ENCODE measurements at places on chromosomes 4 and X.

DNA sequence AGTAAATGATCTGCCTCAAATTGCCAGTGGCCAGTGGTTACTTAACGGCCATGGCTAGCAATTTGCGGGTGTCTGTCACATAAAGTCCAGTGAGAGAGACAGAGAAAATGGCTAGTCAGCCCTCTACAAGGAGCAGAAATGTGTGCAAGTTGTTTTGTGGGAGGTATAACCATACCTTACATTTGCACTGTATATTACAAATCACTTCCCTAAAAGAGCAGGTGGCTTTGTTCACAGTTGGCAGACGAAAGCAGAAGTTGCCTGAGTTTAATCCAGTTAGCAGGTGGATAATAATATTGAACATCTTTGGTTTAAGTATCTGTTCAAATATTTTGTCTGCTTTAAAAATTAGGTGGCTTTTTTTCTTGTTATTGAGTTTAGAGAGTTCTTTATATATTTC lies 15.6 kb downstream of the SRPX start:
- DNase-seq: no peak

GRCh38 chr4:147822128-147822527 lies 90.2 kb downstream of the ARHGAP10 start:
- DNase-seq: no peak

GRCh38 chr4:8860096-8860891 lies 11.3 kb downstream of the HMX1 start:
- no peak for DNase-seq

DNA sequence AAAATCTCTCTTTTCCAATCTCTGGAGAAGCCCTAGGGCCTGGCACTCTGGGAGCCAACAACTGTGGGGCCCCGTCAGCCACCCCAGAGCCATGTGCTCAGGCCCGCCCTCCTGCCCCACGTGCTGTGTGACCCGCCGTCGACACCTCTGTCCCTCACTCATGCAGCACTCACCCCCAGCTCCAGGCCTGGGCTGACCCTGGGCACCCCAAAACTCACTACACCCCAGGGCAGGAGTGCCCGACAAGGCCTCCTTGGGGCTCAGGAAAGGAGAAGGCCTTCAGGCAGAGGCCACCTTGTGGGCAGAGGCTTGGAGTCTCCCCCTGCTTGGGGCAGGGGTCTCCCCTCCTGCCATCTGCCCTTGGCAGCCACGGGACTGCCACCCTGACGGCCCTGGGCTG lies 5.7 kb downstream of the MYL5 start:
- DNase-seq: no peak

DNA sequence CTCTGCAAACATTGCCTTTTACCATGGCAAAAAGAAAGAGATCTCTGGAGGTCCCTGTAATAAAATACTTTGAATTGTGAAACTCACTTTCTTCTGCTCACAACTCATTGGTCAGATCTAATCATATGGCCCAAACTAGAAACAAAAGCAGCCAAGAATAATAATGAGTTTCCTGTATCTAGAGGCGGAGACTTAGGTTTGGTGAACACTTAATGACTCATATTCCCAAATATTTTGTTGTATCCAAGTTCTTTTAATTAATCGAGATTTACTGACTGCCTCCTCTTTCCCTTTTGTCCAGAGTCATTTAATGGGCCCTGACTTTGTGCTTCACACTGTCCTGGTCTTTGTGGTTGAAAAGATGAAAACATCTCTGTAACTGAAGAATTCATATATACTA lies 190.6 kb downstream of the CCSER1 start:
- DNase-seq: peak; percentile 3

- DNase-seq: no peak
Observed at GRCh38 chr4:108878806-108879205, 116.0 kb upstream of the ETNPPL start.

- no peak for DNase-seq
Observed at GRCh38 chr4:167688660-167689142, 403.6 kb upstream of the ANXA10 start.

DNA sequence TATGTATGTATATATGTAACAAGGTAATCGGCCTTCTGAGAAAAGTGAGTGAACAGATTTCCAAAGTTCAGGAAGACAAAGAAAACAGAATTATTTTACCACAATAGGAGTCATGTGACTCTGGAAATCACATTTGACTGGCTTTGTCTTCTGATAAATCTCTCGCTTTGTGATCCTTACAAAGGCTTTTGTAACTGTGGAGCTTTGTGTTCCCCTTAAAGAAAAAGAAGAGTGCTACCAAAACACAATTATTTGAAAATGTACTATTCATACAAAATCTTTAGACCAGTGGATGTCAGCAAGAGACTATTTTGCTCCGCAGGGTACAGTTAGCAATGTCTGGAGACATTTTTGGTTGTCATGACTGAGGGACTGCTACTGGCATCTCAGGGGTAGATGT lies 238.8 kb downstream of the LDB2 start:
- DNase-seq: no peak

- no peak for DNase-seq
Observed at GRCh38 chr4:89129080-89129640, 17.8 kb downstream of the TIGD2 start.

Data from H54 (cell line).